Foreskin fibroblast (primary cell): ENCODE measurements at places on chromosomes 3 and 15.

- DNase-seq, result no peak
These were observed 322.9 kb downstream of the EPHB1 start for GRCh38 chr3:135117977-135118376.

DNA sequence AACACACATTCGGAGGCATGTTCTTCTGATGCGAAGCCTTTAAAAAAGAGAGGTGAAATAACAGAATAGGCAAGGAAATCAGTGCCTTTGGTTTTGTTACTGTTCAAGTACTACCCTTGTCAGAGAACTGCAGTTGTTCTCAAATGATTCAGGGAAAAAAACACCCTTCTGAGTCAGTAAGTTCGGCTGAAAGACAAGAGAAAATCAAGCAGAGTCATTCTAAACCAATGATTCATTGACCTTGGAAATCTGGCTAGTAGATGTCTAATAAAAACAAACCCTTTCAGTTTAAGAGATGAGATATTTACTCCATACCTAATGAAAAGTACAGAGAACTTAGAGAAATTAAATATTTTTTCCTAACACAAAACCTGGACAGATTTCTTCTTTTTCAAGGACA lies 72.7 kb upstream of the ABI3BP start:
- peak; percentile 88 for DNase-seq

- DNase-seq, result peak; percentile 78
These were observed 56.9 kb downstream of the ABHD5 start for GRCh38 chr3:43747641-43748040.

DNA sequence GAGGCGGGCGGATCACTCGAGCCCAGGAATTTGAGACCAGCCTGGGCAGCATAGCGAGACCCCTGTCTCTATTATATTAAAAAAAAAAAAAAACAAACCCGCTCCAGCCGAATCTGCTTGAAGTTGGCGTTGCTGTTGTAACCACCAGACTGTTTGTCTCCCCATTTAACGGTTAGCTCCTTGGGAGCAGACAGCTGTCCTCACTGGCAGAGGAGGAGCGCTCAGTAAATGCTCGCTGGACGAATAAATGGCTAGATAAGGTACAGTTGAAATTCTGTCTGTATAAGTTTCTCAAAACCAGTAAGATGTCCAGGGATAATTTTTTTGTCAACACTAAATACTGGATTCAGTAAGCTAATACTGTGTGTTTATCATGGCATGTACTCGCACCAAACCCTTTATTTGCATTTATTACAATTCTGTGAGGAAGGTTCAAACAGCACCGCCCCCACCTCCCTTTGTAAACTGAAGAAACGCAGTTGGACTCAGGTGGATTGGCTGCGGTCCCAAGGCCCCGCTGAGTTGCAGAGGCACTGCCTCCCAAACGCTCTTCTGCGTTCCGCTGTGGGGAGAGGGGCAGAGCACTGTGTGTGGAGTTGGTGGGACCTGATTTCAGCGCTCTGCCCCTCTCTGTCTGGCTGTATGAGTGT lies 1.1 kb downstream of the RCCD1 start:
- DNase-seq, result no peak

DNA sequence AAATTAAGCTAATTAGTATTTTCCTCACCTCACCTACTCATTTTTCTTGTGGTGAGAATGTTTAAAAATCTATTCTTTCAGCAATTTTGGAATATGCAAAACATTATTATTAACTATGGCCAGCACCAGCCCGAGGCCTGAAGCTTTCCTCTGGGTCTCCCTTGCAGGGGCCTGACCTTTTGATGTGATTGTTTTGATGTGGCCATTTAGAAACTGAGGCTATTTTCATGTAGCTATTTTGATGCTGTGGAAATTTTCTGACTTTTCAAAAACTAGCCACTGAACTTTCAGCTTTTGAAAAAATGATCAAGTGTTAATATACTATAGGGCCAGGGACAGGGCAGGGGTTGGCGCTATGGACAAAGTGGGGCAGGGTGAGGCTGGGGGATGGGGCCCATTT lies 8.2 kb upstream of the CCR9 start:
- no peak for DNase-seq

DNA sequence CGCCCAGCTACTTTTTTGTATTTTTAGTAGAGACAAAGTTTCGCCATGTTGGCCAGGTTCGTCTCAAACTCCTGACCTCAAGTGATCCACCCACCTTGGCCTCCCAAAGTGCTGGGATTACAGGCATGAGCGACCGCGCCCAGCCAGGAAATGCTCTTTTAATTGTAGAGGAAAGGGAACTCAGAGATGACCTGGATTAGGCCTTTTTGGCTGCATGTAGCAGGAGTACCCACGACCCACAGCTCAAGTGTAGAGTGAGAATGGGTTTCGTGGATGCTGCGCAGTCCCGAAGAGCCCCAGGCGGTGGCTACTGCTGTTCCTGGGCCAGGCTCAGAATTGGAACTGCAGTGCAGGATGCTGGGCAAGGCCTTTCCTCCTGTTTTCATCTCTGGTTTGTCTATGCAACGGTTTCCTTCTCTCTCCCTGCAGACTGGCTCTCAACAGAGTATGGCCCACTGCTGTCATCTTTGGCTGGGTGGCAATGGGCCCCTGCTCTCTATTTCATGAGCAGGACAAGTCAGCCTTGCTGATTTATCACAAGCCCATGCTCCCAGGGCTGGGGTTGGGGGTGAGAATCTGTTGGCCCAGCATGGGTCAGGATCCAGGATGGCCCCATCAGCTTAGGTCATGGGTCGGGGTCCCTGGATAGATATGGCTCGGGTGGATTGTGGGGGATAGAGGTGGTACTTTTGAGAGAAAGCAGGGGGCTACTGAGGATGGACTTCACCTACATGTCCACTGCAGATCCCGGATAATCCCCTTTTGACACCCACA lies 51.2 kb downstream of the GASK1A start:
- DNase-seq, result no peak

DNA sequence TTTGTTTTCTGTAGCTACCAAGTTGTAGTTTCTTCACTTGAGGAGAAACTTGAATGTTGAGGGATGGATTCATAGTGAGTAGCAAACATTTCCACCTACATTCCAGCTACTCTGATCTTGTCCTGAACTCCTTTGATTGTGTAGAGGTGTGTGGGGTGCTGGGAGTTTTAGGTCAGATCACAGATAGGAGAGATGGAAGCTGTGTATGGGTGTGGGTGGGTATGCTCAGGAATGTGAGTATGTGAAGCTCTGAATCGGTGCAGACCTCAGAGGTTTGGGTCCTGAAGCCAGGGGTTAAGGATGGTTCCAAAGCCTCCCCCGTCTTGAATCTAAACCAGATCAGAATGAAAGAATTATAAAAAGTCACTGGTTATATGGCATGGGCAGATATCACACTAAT lies 52.6 kb upstream of the VILL start:
- no peak for DNase-seq

DNA sequence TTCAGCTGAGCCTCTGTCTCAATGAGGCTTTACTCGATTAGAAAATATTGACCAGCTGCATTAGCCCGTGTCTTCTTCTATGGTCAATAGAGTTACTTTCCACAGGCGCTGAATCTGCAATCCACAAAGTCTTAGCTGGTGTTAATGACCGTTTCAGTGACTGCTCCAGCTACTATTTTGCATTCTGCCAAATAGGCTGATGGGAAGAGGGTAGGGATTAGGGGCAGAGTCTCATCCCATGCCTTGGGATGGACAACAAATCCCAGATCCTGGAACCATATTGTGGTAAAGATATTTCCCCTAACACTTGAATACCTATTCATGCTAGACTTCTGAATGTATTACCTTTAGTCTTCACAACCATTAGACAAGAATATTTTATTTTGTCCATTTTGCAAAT lies 29.5 kb upstream of the MAGI1 start:
- no peak for DNase-seq

DNA sequence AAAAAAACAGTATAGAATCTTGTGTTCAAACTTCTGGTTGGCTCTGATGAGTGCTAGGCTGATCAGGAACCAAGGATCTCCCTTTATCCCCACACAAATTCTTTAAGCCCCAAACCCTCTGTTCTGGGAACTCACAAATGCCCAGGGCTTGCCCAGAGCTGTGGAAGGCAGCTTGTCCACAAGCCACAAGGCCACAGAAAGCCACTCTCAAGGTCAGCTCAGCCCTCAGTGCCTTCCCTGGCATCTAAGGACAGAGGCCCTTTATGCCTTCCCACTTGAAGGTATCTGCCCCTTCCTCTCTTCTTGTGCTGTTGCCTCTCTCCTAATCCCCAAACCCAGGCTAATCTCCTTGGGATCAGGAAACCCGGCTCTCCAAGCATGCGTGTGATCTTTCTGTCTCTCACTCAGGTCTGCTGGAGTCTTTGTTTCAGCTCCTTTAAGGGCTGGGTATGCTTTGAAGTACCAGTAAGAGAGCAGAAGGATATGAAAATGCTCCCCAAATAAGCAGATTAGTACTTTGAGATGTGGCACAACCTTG lies 145.0 kb upstream of the TRIM42 start:
- no peak for DNase-seq

- no peak for DNase-seq
These were observed 19.2 kb downstream of the ALS2CL start for GRCh38 chr3:46674031-46674845.

- DNase-seq, result no peak
These were observed 70.4 kb downstream of the ADCY5 start for GRCh38 chr3:123378409-123378915.

DNA sequence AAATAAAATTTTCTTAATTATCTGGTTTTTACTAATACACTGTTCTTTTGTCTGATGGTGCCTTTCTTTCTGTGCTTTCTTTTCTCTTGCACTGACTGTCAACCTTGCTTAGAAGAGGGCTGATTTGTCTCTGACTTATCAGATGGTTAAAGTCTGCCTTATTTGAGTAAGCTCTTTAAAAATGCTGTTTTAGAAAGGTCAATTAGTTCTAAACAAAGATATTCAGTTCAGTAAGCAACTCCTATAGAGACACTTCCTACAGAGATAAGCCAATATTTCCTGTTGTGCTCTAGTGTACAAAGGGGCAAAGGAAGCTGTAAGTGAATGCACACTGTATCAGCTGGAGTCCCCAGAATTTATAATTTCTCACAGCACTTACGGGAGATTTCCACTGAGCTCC lies 153.4 kb upstream of the TSPAN3 start:
- no peak for DNase-seq

- no peak for DNase-seq
These were observed 270.2 kb downstream of the ROBO1 start for GRCh38 chr3:79497447-79498111.

- DNase-seq, result no peak
These were observed 175.2 kb downstream of the MEGF11 start for GRCh38 chr15:66078196-66078928.

GRCh38 chr3:24344784-24345439 lies 149.7 kb downstream of the THRB start:
- DNase-seq, result no peak

- DNase-seq, result no peak
These were observed 17.9 kb upstream of the SATB1 start for GRCh38 chr3:18442756-18443664.

DNA sequence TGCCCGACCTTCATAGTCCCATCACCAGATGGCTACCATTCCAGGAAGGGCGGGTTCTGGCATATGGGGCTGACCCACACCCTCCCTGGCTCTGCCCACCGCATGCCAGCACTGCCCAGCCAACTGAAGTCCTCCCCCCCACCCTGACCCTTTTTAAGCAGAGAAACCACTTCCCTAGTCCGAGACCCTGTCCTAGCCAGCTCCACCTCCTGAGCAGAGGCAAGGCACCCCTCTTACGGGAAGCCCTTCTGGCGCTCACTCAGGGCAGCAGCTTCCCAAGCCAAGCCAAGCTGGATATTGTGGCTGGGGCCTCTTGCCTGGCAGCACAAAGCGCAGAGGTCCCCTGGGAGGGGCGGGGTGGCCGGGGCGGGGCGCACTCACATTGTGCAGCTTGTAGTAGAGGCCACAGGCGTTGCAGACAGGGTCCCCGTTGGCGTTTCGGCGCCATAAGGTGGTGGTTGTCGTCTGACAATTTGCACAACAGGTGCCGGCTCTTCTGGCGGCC lies 11.5 kb downstream of the GATA2 start:
- DNase-seq, result no peak

DNA sequence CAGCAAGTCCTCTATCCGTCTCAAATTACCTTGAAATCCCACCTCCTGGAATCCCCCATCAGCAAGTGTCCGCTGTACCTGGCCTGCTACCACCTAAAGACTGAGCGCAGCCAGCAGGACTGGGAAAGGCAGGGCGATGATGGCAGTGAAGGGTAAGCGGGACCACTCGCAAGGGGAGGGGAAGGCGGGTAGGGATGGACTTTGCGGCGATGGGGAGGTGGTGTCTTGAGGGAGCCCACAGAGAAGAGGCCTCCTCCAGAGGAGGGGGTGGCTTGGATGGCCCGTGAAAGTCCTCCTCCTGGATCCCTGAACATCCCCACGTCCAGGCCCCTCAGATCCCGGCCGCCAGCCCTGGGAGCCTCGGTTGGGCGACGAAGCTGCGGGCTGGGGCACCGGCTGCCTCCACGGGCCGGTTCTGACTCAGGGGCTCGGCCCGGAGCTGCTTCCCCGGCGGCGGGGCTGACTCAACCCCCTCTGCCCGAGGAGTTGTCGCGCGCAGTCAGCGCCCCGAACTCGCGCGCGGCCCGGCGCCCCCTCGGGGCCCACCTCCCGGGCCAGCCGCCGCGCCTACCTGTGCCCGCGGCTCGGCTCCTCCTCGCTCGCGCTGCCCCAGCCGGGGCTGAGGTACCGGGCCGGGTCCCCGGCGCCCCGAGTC lies 512 bp downstream of the LARP6 start:
- peak; percentile 82 for DNase-seq

GRCh38 chr3:149314807-149315578 lies 18.4 kb downstream of the TM4SF18 start:
- DNase-seq, result peak; percentile 47

GRCh38 chr3:37935756-37936666 lies 54.6 kb upstream of the VILL start:
- DNase-seq, result peak; percentile 91

- peak; percentile 12 for DNase-seq
These were observed 139.5 kb downstream of the ADAMTS9 start for GRCh38 chr3:64548200-64548889.

- no peak for DNase-seq
These were observed 166.6 kb downstream of the TPRG1 start for GRCh38 chr3:189338366-189338765.

DNA sequence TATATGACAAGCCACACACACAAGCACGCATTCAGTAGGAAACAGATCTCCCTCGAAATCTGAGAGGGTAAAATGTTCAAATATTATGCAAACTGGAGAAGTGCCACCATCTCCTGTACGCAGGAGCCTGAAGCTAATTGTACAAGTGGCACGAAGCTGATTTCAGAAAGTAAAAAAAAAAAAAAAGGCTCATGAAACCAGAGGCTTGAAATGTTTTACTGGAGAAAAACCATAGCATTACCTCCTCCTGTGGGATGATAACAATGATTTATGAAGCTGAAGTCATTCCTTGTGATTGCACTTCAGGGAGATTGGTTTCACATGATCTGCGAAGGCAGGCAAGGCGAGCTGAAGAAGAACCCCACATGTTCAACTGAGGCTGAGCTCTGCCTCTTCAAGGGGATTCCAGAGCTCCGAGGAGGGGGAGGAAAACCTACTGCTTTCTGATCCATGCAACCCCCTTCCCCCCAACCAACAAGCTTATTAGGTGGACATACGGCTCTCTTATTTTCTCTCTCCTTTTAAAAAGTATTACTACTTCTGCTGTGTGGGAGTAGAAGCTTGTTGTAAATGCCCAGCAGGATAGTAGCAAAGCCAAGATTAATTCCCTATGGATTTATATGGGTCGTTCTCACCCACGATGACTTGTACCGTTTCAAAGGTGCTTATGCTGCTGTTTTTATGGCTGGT lies 101.1 kb downstream of the GREM1 start:
- no peak for DNase-seq

GRCh38 chr15:76347482-76348055 lies 11.0 kb downstream of the ISL2 start:
- peak; percentile 83 for DNase-seq
